Mammary epithelial cell (primary cell): ENCODE measurements at places on chromosomes 6 and 20. TPM values are rescaled to one million over a fixed set of nuclear protein-coding genes. Genes with fewer than 3 reads are reported as not detected.

FAM184A gene
- total RNA-seq: not detected in 2 replicates

FNDC11 gene
- total RNA-seq: 0.45 TPM in 1 of 2 replicates, not detected in the other

SLC22A16 gene
- not detected in 2 replicates for total RNA-seq

GPX5 gene
- not detected for total RNA-seq

ZC2HC1B gene
- not detected in 2 replicates for total RNA-seq

MUCL3 gene
- not detected in 2 replicates for total RNA-seq

MEI4 gene
- total RNA-seq: not detected

CEP57L1 gene
- 17.7 TPM for total RNA-seq

ZSCAN23 gene
- total RNA-seq: 7.2 TPM

ZSWIM3 gene
- total RNA-seq: 5.8 TPM

- DNase-seq: no peak
These were observed 188.6 kb downstream of the GJA10 start for GRCh38 chr6:90082847-90083246.

DNA sequence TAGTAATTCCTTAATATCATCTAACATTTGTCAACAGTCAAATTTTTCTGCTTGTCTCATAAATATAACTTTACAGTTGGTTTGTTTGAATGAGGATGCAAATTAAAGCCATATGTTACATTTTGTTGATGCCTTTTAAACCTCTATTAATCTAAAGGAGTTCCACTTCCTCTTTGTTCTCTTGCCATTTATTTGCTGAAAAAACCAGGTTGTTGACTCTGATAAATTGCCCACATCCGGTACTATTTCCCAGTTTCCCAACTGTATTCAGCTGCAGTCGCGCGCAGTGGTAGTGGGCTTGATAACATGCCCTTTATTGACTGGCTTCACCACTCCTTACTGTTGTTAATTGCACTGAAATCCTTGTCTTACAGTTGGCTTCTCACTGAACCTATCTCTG lies 32.8 kb upstream of the SIRPB2 start:
- DNase-seq: no peak

DNA sequence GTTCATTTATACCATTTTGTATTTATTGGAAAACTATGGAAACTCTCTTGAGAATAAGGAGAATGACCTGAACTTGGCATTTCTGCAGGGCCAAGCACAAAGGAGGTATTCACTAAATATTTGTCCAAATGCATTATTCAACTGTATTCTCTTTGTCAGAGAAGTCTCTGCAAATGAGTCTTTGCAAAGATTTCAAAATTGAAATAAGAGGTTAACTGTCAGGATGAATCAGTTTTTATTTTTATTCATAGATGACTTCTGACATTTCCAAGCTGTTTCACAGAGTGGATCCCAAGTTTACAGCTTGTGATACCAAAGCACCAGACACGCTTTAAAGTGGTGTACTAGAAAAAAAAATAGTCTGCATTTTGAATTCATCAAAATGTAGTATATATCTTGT lies 131.6 kb downstream of the UTRN start:
- no peak for DNase-seq

- no peak for DNase-seq
These were observed 18.1 kb downstream of the SLX4IP start for GRCh38 chr20:10453241-10453640.

DNA sequence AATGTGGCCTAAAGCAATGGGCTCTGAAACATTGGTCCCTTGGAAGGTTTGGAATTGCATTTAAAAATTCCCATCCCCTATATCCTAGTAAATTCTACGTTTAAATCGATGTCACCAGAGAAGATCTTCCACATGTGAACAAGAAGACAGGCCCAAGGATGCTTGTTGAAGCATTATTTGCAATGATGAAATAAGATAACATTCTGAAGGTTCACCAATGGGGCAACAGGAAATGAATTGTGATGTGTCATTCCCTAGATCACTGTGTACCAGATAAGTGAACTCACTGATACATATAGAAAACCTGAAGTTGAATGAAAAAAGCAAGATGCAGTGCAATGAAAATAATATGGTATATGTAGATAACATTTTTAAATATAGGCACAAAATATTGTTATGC lies 464.3 kb upstream of the BTBD3 start:
- DNase-seq: peak; percentile 83

GRCh38 chr20:35116258-35116657 lies 23.7 kb upstream of the TRPC4AP start:
- DNase-seq: no peak

- no peak for DNase-seq
These were observed 13.4 kb downstream of the GNL1 start for GRCh38 chr6:30542915-30543314.

GRCh38 chr20:44071526-44072111 lies 115.4 kb downstream of the JPH2 start:
- DNase-seq: no peak

DNA sequence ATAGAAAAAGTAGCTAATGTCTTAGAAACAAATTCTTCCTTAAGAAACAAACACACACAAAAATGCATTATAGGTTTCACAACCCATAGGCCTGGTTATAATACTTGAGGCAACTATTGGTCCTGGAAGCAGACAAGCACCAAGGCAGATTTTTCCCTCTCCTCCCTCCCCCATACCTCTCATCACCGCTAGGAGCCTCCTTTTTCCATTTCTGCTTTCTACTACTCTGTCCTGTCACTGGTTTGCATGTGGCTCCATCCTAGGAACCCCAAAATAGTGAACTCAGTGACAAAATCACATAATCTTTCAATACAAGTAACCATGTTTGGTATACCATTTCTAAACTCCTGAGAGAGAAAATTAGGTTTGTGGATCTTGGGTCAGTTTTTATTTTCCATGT lies 66.1 kb downstream of the HMGCLL1 start:
- no peak for DNase-seq

- peak; percentile 5 for DNase-seq
These were observed 739.7 kb upstream of the POU3F2 start for GRCh38 chr6:98094696-98095095.

GRCh38 chr20:32980131-32980941 lies 23.9 kb downstream of the SUN5 start:
- DNase-seq: no peak
